ENCODE measurements at places on chromosomes 2 and 18.

DNA sequence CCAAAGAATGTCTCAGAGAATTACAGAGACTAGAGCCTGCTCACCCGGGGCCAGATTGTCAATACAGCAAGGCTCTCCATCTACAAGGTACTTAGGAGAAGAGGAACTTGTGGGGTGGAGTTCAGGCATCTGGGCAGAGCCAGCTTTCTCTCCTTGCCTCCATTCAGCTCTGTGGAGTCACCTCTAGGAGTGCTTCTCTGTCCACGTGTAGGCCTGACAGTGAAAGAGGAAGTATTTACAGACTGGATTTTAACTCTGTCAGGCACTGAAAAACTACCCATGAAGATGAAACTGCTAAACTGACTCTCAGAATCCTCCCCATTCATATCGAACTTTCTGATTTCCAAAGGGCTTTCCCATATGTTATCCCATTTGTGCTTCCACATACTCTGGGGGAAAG is 315.6 kb downstream of the SETBP1 start:
- no peak for DNase-seq

- DNase-seq: no peak
Measured at GRCh38 chr2:97831121-97831520, 117.7 kb downstream of the ZAP70 start.

DNA sequence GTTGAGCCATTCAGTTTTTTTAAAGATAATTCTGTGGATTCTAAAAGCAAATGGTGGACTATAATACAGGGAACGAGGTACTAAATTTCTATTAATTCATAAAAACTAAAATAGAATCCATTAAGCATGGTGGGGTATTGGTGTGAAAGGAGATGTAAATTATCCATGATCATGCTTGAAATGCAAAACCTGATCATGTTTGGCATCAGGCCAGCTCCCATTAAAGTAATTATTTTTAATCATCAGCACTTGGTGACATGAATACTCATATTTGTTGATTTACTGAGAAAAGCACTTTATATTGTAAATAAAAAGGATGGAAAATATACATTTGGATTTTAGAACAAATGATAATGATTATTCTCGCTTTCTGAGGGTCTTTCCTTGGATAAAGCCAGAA is 232.3 kb upstream of the MEIS1 start:
- DNase-seq: no peak

DNA sequence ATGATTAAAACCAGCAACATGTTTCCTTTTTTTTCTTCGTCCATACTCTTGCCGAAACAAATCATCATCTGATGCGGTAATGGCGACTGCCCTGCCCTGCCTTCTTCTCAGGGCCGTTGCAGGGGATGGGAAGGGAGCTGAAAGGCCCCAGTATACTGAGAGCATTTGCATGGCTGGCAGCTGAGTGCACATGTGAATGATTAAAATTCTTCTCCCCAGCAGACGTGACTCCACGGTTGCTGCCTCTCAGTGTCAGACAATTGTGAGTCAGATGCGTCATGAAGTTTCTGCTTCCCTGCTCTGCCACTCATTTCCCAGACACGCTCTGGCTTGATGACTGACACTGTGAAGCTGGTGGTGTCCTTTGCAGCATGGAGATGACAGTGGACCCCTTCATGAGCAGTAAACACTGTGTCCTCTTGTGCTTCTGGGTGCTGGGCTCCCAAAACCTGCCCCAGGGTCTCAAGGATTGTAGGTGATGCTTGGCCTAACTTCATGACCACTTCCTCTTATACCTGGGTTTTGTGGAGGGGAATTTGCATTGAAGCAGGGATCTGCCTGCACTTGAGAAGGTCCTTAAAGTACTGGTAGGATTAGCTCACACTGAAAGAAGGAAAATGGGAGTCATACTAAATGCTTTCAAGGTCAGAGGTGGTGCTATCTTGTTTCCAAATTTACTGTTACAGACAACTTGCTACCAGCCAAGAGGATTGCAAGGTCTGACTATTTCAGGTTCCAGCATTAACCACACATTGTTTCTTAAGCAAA is 222.5 kb upstream of the COPS8 start:
- DNase-seq: no peak

DNA sequence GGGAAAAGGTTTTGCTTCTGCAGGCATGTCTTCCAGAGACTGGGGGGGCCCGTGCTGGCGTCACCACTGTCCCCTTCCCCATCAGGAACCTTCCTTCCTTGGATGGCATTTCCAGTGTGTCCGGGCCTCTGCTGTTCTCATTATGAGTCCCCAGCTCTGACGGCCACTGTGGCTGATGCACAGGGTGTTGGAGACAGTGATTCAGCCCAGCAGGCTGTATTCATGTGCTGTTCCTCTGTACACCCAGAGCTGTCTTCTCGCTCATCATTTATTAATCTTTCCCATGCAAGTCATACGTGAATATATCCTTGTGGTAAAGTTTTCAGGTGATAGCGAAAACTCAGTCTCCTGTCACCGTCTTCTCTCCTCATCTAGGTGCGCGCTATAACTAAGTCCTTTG is 57.7 kb downstream of the ASAP2 start:
- no peak for DNase-seq

DNA sequence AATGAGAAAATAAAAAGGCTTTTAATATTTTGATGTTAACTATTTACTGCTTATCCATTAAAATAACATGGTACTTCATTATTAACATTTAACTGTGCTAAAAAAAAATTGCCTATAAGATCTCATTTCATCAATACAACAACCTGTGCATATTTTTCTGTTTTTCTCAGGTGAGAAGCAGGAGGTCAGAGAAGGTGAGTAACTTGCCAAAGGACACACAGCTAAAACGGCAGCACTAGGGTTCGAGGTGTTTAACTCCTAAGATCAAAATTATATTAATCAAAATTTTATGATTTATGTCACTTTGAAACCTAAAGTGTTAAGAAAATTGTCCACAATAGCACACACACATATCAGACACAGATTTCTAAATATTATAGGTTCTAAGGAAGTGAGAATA is 366.0 kb downstream of the TGIF1 start:
- DNase-seq: no peak

DNA sequence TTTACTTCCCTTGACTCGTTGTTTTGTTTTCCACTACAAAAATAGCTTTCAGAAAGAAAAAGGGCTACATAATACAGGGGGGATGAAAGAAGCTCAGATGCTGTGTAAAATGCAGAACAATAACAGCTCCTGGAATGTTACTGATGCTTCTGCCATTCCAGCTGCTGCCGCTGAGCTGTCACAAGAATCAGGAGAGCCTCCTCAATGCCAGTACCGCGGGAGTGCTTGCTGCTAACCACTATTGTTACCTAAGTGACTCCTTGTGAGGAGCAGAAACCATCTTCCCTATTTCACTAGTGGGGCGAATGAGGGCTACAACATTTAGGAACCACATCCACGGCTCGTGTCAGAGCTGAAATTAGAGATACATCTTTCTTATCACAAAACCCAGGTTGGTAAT is 384.8 kb downstream of the GALR1 start:
- no peak for DNase-seq

DNA sequence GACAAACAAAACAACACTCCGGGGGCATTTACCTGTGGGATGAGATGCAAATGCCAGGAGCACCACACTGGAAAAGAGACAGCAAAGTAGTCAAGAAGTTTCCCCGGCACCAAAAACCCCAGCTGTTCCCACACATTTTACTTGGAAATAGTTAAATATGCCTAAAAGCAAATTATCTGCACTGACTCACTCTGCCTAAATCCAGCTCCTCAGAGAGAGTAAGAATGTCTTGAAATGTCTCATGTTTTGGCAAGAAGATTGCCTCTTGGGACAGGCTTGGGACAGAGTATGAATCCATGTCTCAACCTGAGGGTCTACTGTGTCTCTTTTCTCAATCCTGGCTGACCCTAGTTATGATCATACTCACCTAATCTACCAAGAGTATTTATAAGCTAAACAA is 87.5 kb upstream of the RIOK3 start:
- no peak for DNase-seq
